ENCODE measurements at places on chromosomes 5 and 9. TPM values are rescaled to one million over a fixed set of nuclear protein-coding genes. Genes with fewer than 3 reads are reported as not detected.

- DNase-seq = no peak
Measured at GRCh38 chr5:170740551-170741205, 42.8 kb upstream of the GABRP start.

DNA sequence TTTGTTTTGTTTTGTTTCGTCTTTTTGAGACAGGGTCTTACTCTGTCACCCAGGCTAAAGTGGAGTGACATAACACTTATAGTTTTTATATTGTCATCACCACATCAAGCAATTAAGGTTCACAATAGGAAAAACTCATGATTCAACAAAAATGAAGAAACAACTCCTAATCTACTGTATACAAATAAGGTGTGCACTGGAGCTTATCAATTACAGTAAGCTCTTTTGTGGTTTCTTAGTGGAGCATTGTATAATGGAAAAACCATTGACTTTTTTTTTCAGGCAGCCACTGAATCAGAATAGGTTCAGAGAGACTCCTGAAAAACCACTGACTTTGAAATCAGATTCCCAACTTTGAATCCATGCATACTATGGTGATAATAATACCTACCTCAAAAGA lies 10.8 kb upstream of the PLIN2 start:
- DNase-seq = peak; percentile 64

GRCh38 chr5:122311497-122311960 lies 508 bp upstream of the SNCAIP start:
- DNase-seq = no peak

DNA sequence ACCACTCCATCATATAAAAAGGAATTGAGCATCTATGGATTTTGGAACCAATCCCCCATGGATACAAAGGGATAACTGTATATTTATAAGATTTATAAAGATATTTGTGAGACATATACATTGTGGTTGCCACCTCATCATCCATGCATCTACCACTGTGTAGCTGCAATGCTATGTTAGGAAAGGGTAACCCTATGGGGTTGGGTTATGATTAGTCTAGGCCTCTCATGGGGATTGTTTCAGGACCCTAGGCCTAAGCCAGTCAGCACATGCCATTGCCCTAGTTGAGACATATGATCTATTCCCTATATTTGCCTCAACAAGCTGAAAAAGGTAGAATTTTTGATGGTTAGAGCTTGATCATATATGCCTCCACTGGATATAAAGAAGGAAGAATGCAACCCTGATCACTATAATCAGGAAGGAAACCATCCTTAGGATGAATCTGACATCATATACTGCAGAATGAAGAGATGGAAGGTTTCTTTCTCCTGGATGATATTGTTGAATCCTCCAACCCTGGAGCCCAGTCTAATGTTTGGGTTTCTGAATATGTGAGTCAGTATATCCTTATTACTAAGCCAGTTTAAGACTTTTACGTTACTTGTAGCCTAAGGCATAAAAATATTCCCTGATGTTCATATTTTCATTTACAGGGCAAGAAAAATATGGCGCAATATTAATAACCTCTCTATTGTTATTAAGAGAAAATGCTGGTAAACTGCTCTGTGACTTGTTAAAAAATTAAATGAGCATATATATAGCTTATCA lies 94.2 kb downstream of the ADAMTS19 start:
- no peak for DNase-seq

- DNase-seq = no peak
Measured at GRCh38 chr5:62206150-62206829, 99.7 kb upstream of the KIF2A start.

The TRIM7 gene
- 56.2 TPM for total RNA-seq
